ENCODE measurements at places on chromosomes 1 and 21.

DNA sequence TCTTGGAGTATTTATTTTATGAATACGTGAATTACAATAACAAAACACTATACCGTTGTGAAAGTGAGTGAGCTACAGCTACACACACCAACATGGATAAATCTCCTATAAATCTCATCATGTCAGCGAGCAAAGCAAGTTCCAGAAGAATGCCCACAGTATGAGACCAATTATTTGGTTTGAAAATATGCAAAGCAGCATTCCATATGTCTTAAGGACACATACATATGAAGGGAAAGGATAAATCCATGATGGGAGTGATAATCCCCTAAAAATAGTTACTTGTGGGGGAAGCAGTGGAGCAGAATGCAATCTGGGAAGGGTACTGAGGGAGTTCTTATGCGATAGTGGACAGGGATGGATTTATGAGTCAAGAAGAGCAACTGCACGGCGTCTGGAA, 261.3 kb downstream of the DISC1 start:
- no peak for DNase-seq

DNA sequence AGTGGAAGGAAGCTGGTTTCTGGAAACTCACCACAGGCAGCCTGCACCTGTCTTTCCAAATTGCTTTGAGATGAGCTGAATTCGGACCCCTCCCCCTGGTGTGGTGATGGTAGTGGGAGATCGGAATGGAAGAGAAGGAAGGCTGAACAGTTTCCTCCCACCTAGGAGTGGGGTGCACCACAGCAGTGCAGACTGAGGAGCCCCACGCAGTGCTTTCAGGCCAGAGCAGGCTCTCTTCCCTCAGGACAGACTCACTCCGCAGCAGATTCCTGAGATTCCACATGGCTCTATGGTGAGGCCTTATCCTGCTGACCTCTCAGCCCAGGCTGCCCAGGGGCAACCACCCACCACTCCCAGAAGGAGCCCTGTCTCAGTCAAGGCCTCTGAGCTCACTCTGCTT, 80.9 kb downstream of the ATP1A1 start:
- DNase-seq = no peak

DNA sequence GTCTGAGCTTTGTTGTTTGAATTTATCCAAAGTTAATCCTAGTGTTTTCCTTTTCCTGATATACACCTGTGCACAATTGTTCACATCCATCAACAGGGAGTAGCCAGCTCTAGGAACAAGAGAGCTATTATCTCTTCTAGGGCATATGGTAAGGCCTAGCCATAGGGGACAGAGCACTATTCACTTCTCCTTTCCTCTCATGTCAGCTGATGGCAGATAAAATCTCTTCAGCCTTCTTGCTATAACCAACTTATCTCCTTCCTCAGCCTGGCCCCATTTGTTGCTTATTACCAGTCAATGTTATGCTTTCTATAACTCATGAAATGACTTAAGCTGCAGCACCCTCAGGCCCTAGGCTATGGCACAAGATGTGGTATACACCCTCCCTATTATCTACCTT, 38.9 kb downstream of the PATJ start:
- DNase-seq = no peak

GRCh38 chr1:158003406-158003800, 10.0 kb downstream of the KIRREL1 start:
- no peak for DNase-seq

GRCh38 chr1:111943066-111943465, 46.4 kb downstream of the KCND3 start:
- DNase-seq = no peak

DNA sequence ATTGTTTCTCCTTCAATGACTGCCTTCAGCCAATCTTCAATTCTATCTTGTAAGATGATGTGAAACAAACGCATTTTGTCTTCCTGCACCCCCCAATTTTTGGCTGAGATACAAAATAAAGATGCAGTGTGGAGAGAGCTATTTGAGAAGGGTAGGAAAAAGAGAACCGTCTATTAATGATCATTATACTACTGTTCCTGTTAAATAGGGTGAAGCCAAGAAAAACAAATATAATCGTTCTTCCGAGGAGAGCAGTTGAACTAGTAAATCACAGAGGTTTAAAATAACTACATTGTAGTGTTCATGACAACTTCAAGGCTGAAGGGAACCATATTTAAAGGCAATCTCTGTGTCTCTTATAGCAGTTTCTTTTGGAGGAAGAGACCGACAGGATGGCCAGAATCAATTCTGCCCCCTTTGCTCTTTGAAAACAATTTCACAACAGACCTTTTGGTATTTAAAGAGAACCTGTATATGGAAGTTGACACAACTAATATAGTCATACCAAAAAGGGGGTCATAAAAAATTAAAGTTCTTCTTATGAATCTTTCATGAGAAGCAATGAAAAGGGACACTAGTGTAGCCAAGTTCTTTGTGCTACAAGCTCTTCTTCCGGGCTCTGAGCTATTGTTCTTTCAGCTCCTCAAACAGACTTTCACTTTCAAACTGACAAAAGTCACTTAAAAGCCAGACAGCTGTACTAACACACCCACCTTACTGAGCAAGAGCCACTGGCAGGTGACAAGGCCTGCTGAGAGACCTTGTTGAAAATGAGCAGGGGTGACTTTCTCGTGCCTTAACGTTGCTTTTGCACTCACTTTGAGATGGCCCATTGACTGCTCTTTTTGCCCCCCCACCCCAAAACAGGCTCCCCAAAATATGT, 30.9 kb downstream of the PROX1 start:
- DNase-seq = no peak

Data from activated T-cell treated with anti-CD3 and anti-CD28 coated beads for 24 hours (primary cell).